Suprapubic skin (tissue), 4 donors: ENCODE measurements at places on chromosomes 12 and 14.

- no peak for DNase-seq
Observed at GRCh38 chr12:78759367-78759766, 105.2 kb upstream of the SYT1 start.

GRCh38 chr14:58707949-58708348 lies 70.2 kb downstream of the DACT1 start:
- DNase-seq, result no peak

GRCh38 chr12:28775556-28775955 lies 373.5 kb upstream of the FAR2 start:
- DNase-seq, result no peak

DNA sequence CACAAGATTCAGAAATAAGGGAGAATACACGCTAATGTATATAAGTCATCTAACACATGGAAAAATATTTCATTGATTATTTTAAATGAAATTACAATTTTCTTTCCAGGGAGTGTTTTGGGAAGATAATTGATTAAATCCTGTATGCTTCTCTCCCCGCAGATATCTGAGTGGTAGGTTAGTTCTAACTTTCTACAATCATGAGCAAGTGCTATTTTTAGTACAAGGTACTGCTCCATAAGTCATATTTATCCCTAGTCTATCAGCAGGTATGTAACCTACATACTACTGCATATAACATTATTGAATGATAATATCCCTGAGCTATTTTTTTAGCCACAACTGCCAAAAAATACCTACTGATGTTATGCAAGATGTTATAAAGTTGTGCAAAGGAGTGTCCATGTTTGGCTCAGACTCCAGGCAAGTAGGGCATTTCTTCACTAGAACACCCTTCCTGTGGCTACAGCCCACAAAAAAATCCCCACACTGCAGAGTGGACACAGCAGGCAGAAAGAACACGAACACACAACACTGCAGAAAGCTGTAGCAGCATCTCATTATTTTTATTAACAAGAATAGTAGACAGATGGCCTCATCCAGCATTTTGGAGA lies 87.0 kb downstream of the SEC23A start:
- no peak for DNase-seq

DNA sequence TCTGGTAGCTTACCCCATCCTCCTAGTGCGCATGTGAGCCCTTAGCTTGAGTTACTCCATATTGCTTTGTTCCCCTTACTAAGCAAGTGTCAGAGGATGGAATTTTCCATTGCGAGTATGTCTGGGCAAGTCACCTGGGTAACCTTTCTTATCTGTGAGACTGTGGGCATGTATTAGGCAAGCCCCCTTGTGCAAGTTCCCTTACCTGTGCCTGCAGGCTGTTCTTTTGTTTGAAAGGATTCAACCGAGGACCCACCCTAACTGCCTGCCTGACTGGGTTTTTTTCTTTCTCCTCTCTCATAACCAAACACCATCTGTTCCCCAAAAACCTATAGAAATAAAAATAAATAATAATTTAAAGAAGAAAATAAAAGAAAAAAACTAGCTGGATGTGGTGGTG lies 22.3 kb upstream of the PPP2R5E start:
- DNase-seq, result no peak

- DNase-seq, result no peak
Observed at GRCh38 chr12:106101803-106102202, 37.0 kb downstream of the NUAK1 start.

GRCh38 chr12:15932327-15932726 lies 21.2 kb downstream of the DERA start:
- no peak for DNase-seq

DNA sequence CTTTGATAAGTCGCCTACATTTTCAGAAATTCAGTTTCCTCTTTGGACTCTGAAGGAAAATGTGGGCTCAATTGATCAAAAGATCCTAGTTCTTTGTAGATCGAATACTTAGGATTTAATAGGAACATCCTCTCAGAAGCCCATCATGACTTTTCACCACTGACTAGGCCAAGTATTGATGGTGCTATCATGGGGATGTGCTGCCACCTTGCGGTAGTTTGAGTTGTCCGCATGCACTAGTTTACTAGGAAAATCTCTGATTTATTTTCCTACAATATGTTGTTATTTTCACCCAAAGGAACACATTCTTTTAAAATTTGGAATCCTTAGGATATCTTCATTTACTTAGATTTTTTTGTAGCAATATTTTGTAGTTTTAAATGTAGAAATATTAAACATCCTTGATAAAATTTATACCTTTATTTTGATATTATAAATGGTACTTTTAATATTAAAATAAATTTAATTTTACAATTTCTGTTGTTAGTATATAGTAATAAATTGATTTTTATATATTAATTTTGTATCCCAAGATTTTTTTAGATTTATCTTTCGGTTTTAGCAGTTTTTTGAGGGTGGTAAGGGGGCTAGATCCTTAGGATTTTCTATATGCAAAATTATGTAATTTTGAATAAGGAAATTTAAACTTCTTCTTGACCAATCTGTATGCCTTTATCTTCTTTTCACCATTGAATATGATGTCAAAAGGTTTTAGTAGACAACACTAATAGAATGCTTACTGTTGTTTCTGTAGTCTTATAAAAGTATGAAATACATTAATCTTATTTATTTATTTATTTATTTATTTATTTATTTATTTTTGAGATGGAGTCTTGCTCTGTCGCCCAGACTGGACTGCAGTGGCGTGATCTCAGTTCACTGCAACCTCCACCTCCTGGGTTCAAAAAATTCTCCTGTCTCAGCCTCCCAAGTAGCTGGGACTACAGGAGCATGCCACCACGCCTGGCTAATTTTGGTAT lies 52.9 kb upstream of the OR9K2 start:
- peak; percentile 81 for DNase-seq

- DNase-seq, result no peak
Observed at GRCh38 chr14:99260587-99261551, 11.1 kb downstream of the BCL11B start.

- no peak for DNase-seq
Observed at GRCh38 chr14:34063470-34064164, 112.7 kb upstream of the EGLN3 start.

- DNase-seq, result no peak
Observed at GRCh38 chr14:34750670-34751069, 36.3 kb upstream of the CFL2 start.

GRCh38 chr14:103527408-103528145 lies 1.4 kb upstream of the TRMT61A start:
- no peak for DNase-seq

DNA sequence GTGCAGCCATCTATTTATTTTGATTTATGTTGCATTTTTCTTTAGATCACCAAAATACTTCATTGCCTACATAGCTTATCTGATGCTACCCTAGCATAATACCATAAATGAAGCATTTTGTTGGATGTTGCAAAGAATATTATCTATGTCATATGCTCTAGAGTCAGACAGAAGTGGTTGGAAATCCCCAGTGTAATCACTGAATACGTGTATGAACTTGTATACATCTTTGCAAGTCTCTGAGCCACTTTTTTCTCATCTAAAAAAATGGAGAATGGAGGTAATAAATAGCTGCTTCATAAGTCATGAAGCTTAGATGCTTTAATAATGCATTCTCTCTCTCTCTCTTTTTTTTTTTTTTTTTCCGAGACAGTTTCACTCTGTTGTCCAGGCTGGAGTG lies 18.5 kb downstream of the EVL start:
- DNase-seq, result no peak

DNA sequence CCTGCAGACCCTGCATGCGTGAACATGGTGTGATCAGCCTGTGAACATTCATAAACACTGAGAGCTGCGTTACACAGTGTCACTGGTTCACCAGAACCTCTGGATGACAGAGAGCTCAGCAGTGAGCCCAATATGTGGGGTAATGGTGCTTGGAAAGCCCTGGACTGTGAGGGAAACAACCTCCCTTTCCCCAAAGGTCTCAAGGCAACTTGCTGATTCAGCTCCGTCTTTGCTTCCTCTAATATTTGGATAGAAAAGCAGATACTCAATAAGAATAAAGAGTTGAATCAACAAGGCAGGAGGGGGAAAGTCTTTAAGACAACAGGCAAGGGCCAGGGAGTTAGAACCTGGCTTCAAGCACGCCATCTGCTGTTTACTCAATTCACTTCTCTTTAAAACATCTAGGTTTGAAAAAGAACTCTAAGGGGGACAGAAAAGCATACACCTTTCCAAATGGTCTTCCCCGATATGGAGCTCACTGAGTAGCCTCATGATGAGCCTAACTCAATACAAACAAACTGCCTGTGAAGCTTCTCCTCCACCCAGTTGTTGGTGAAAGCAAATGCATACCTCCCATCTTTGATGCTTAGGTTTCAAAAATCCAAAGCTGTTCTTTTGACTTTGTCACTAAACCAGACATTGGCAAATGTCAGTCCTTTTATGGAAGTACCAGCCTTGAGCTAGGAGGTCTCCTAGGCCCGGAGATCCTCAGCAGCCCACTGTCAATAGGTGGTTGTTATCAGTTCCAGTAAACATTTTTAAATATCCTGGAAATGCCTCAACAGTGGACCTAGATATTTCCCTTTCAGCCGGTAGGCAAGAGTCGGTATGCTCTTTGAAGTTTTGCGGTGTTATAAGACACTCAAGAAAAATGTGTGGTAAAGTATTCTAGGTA lies 76.1 kb downstream of the SAMD4A start:
- DNase-seq, result no peak

DNA sequence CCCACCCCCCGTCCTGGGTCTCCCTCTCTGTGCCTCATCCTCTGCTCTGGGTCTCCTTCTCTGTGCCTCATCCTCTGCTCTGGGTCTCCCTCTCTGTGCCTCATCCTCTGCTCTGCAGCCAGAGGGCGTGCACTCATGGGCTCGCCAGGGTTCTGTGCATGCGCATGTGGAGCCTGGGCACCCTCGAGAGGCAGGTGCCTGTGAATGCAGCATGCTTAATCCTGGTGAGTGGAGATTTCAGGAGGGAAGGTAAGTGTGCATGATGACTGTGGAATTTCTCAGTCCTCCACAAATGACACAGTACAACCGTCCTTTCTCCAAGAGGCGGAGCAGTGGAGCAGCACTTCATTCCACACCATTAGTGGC lies 65.2 kb downstream of the EP400 start:
- DNase-seq, result no peak

GRCh38 chr12:2449586-2449985 lies 345.2 kb upstream of the FKBP4 start:
- DNase-seq, result no peak

- DNase-seq, result no peak
Observed at GRCh38 chr14:38791862-38792261, 311.2 kb downstream of the SEC23A start.

- DNase-seq, result no peak
Observed at GRCh38 chr12:53086361-53086760, 7.2 kb upstream of the SPRYD3 start.

- no peak for DNase-seq
Observed at GRCh38 chr12:47776471-47777143, 3.6 kb downstream of the SLC48A1 start.

DNA sequence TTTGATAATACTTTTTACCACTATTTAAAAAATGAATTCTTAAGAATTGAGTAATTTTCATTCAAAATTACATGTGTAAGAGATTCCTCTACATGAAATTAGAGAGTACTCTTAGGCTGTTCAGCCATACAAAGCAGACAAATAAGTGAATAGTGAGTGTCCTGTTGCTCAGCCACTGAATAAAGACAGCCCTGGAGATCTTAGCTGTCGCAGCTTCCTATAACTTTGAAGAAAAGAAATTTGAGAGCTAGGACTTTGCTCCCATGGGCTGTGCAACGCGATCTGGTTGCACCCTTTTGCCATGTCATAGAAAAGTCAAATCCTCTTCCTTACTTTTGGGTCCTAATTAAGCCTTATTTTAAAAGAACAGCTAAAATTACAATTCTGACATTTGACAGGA lies 40.9 kb upstream of the LRIG3 start:
- DNase-seq, result no peak

DNA sequence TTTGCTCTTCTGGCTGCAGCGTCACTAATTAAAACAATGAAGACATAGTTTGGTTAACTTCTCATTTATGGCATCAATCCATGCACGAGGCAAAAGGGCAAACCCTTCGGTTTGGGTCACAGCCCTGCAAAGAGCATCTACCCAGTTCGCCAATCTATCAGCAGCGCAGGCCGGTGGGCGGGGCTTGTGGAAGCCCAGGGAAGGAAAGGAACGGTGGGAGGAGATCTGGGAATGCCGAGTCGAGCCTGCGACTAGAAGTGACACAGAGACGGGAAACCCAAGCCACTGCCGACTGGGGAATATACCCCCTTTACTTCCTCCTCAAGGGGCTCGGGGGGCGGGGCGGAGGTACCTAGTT lies 466 bp downstream of the KICS2 start:
- peak; percentile 95 for DNase-seq

- DNase-seq, result no peak
Observed at GRCh38 chr12:95102916-95103671, 29.7 kb upstream of the NR2C1 start.

- no peak for DNase-seq
Observed at GRCh38 chr14:55731881-55732498, 152.0 kb downstream of the KTN1 start.
